ENCODE measurements at places on chromosomes 2 and 18. TPM values are rescaled to one million over a fixed set of nuclear protein-coding genes. Genes with fewer than 3 reads are reported as not detected.

GRCh38 chr18:54030434-54030833, 194.0 kb downstream of the MBD2 start:
- no peak for DNase-seq

- DNase-seq = no peak
Observed at GRCh38 chr2:207688597-207688996, 22.8 kb upstream of the CCNYL1 start.

- DNase-seq = no peak
Observed at GRCh38 chr18:61948846-61949438, 56.1 kb upstream of the RNF152 start.

Gene SERPINB12
- not detected for total RNA-seq

Gene SCN7A
- total RNA-seq = 0.42 TPM

Gene ACP1
- total RNA-seq = 51.3 TPM

Data from mesenteric fat pad (tissue), 1 donor.